NCI-H69 (cell line): ENCODE measurements at places on chromosomes 5 and 9.

GRCh38 chr5:147510885-147511284 is 1.0 kb upstream of the DPYSL3 start:
- DNase-seq = no peak

GRCh38 chr5:4191041-4191440 is 595.4 kb downstream of the IRX1 start:
- DNase-seq = peak; percentile 10

- peak; percentile 83 for DNase-seq
Measured at GRCh38 chr5:11797132-11797531, 107.1 kb downstream of the CTNND2 start.

DNA sequence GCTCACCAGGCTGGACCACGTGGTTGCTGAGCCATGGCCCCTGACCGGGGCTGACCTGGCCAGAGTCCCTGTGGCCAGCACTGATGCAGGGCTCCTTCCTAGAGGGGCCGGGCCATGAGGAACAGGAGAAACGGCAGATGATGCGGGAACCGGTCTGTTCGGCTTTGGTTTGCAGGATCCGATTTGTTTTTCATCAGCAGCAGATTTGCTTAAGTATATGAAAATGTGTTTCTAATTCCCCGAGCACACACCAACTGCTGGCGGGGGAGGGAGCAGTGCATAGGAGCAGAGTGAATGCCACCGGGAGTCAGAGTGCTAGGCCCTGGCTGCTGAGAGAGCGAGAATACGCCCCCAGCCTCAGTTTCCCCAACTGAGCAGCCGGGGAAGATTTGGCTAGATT is 13.6 kb downstream of the NTNG2 start:
- DNase-seq = no peak

GRCh38 chr9:37005517-37006140 is 28.4 kb downstream of the PAX5 start:
- no peak for DNase-seq

GRCh38 chr9:129775448-129775798 is 22.6 kb upstream of the PTGES start:
- DNase-seq = no peak

DNA sequence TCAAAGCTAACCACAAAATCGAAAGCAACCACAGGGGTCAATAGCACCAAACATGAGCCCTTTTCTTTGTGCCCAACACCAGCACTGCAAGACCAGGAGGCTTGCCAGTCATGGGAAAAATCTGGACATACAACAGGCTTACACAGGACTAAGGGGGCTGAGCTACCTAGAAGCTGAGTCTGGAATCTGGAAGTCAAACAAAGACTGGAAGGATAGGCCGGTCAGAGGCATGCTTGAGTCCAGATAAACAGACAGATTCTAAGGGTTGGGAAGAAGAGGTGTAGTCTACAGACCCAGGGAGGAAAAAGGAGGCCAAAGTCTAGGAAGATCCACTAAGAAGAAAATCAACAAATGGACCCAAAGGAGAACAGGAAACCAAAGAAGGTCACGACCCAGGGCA is 73.3 kb downstream of the MYO10 start:
- DNase-seq = no peak

- peak; percentile 69 for DNase-seq
Measured at GRCh38 chr5:91378752-91379211, 4.3 kb downstream of the ARRDC3 start.

GRCh38 chr5:120683580-120683979 is 219.5 kb downstream of the PRR16 start:
- DNase-seq = no peak

- no peak for DNase-seq
Measured at GRCh38 chr5:137901011-137901817, 12.0 kb downstream of the PKD2L2 start.

DNA sequence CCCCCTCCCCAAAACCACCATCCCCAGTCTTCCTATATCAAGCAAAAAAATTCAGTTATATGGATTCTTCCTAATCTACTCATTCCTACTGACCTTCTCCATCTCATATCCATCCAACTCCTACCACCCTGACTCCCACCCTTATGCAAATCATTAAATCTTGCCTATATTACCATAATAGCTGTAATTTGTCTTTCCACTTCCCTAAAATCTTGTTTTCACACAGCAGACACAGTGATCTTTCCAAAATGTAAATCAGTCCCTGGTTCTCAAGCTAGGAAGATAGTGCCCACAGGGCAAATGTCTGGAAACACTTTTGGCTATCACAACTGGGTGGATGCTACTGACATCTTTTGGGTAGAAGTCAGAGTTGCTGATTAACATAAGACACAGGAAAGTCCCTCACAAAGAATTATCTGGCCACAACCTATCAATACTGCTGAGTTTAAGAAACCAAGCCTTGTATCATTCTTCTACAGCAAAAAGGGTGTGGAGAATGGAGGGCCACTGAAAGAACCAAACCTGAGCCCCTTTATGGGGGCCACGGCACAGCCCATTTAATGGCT is 1.4 kb downstream of the SRA1 start:
- no peak for DNase-seq
